ENCODE measurements at places on chromosomes 13 and 19. TPM values are rescaled to one million over a fixed set of nuclear protein-coding genes. Genes with fewer than 3 reads are reported as not detected.

TRPM4 gene
- total RNA-seq, result 57.1 TPM

ZFR2 gene
- not detected for total RNA-seq

ZNF776 gene
- 13.6 TPM for total RNA-seq

NECTIN2 gene
- total RNA-seq, result 88.2 TPM

MRPL4 gene
- 25.4 TPM for total RNA-seq

ZNF229 gene
- 5.4 TPM for total RNA-seq

XAB2 gene
- 34.1 TPM for total RNA-seq

MZT1 gene
- total RNA-seq, result 9.4 TPM

DNA sequence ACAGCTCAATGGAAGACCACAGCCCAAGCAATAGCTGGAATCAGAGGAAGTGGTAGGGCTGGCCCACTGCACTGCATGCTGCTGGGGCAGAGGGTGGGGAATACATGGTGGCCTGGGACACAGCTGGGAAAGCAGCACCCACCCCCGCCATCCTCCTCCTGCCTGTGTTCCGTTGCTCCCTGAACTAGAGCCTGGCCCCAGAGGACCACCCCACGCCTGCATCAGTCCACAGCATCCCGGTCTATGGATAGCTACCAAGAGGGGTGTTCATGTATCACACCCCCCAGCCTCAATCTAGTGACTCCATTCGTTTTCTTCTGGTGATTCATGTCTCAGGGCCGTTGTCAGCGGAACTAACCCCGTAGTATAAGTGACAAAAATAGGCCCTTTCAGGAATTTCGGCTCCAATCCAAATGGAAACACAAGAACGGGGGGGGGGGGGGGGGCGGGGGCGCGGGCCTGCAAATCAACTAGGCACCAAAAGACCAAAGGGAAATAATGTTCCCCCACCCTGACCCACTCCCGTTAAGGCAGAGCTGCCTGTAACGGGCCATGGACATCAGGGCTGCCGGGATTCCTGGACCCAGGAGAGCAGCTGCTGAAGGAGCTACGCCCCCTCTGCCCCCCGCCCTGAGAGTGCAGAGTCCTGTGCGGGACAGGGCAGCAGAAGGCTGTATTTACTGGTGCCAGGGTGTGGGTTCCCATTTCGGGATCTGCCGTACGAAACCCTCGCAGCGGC, 18.9 kb upstream of the EPHX3 start:
- peak; percentile 76 for DNase-seq

DNA sequence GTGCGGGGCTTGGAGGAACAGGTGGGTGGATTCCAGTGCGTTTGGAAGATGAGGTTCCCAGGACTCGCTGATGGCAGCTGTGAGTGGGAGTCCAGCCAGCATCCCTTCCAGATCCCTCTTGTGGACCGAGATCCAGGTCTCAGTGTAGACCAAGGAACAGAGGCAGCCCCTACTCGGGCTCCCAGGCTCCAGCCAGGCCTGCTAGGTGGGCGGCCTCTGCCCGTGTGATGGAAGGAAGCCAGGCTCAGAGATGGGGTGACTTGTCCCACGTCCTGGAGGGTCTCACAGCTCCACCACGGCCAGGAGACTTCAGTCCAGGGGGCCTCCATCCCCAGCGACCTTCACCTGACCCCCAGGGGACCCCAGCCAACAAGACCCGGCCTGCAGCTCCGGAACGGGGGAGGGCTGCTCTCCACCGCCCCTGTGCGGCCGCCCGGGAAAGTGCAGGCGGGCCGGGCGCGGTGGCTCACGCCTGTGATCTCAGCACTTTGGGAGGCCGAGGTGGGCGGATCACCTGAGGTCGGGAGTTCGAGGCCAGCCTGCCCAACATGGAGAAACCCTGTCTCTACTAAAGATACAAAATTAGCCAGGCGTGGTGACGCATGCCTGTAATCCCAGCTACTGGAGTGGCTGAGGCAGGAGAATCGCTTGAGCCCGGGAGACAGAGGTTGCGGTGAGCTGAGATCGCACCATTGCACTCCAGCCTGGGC, 729 bp upstream of the MADCAM1 start:
- no peak for DNase-seq

- no peak for DNase-seq
Observed at GRCh38 chr13:52651897-52652195, 790 bp upstream of the SUGT1 start.

- no peak for DNase-seq
Observed at GRCh38 chr19:35208121-35208520, 20.4 kb downstream of the FAM187B start.

DNA sequence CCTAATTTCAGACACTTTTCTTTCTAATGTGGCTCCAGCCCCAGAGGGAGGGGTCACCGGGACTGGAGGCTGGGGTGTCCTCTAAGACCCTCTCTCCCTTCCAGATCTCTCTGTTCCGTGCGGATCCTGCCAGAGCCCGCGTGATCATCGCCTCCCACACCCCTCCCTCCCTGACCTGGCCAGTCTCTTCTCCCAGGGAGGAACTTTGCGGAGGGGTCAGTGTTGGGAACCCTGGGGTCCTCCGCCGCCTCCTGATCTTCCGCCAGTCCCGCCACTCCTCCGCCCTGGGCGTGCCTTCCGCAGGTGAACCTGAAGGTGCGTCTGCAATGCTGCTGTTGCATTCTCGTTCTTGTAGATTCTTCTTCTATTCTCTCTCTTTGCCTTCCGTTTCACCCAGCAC, 9.1 kb downstream of the SOX21 start:
- no peak for DNase-seq

DNA sequence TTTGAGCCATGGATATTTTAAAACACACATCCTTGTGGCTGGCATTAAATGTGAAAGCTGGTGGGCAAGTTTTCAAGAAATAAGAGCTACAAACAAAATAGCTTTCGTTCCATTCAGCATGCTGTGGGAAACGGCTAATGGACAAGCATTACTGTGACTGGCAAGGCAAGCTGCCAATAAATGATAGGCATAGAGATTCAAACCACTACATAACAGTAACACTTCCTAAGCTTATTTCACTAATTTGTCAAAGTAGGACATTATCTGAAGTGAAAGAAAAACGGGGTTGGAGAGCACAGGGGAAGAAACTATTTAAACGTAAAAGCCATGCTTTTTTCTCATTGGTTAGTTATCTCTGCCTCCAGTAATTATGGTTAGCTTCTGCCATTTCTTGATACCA, 26.0 kb downstream of the OBI1 start:
- no peak for DNase-seq

DNA sequence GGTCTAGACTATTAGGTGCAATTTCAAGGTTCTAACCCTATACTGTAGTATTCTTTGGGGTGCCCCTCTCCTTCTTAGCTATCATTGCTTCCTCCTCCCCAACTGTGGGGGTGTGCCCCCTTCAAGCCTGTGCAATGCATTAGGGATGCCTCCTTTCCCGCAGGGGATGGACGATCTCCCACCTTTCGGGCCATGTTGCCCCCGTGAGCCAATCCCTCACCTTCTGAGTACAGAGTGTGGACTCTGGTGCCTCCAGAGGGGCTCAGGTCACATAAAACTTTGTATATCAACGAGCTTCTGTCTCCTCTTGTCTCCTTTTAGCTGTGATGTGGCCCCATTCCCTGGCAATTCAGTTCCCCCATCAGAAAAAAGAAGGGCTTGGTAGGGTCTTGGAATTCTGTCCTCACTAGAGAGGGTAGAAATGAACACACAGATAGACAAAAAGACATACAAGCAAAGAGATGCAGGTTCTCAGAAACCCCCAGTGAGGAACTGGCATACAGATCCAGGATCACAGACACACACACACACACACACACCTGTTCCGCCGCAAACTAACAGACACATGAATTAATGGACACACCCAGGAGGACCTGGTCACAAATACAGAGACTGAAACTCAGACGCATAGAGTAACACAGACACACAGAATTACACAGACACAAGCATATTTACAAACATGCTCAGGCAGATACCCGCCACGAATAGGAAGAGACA, 2.5 kb upstream of the HNRNPUL1 start:
- DNase-seq, result no peak

DNA sequence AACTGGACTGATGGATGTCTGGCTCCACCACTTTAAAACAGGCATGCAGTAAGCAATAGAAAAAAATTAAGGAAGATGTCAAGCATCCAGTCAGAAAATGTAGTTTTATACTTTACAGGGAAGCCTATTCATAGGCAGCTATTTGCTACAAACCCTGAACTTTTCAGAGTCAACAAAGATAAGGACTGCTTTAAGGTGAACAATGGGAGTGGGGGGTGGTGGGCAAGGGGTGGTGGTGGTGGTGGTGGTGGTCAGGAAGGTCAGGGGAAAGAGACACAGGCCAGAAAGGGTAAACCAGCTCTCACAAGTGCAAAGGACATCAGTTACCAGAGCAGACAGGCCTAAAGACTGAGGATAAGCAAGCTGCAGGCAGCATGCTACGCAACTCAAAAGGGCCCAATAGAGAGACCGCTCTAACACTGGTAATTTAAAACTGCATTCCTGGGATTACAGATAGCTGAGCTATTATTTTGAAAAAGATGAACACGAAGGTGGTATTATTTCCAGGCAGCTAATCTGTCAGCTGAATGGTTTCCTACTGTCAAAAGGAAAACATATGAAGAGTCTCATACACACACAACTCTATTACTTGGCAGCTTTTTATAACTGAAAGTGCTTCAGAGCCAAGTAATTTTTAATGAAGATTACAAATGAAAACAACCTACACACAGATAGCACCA, 14.8 kb downstream of the BRD4 start:
- no peak for DNase-seq

GRCh38 chr19:10168386-10168948, 26.3 kb downstream of the DNMT1 start:
- DNase-seq, result no peak

GRCh38 chr19:19900139-19900728, 512 bp upstream of the ZNF93 start:
- DNase-seq, result no peak

GRCh38 chr19:49400029-49400428, 12.0 kb downstream of the KASH5 start:
- DNase-seq, result no peak

- DNase-seq, result no peak
Observed at GRCh38 chr13:28631801-28632200, 27.1 kb upstream of the POMP start.

- DNase-seq, result peak; percentile 34
Observed at GRCh38 chr19:18898081-18898606, 2.2 kb upstream of the CERS1 start.

GRCh38 chr19:49559928-49560327, 20.4 kb downstream of the NOSIP start:
- no peak for DNase-seq

- no peak for DNase-seq
Observed at GRCh38 chr19:31312677-31313244, 36.5 kb downstream of the TSHZ3 start.

- no peak for DNase-seq
Observed at GRCh38 chr19:49071860-49072547, 495 bp downstream of the KCNA7 start.

- DNase-seq, result no peak
Observed at GRCh38 chr19:32302778-32303177, 42.6 kb upstream of the ZNF507 start.

GRCh38 chr13:60448907-60449510, 52.0 kb downstream of the TDRD3 start:
- no peak for DNase-seq

DNA sequence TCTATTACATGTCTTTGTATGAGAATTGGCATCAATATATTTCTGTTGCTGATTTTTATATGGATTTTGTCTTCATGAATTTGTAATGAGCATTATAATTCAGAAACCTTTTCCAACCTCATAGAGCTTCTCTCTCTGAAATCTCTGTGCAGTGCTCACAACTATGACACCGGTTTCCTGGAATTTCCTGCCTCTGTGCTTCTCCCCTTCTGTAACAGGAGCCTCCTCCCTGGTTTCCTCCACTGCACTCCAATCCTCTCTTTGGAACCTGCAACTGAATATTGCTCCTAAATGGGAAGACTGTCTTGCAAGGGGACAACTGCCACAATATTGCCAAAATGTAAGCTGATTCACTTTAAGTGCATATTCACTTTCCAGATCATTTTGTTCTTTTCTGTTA, 1147.9 kb downstream of the UQCRFS1 start:
- no peak for DNase-seq

- no peak for DNase-seq
Observed at GRCh38 chr13:25165663-25166062, 6.4 kb downstream of the AMER2 start.

DNA sequence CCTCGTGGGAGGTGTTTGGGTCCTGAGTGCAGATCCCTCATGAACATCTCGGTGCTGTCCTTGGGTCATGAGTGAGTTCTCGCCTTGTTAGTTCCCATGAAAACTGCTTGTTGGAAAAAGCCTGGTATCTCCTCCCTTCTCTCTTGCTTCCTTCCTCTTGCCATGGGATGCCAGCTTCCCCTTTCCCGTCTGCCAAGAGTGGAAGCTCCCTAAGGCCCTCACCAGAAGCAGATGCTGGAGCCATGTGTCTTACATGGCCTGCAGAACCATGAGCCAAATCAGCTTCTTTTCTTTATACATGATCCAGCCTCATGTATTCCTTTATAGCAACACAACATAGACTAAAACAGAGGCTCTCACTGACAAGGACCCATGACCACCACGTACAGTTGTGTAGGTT, 8.2 kb downstream of the ADGRE2 start:
- no peak for DNase-seq

DNA sequence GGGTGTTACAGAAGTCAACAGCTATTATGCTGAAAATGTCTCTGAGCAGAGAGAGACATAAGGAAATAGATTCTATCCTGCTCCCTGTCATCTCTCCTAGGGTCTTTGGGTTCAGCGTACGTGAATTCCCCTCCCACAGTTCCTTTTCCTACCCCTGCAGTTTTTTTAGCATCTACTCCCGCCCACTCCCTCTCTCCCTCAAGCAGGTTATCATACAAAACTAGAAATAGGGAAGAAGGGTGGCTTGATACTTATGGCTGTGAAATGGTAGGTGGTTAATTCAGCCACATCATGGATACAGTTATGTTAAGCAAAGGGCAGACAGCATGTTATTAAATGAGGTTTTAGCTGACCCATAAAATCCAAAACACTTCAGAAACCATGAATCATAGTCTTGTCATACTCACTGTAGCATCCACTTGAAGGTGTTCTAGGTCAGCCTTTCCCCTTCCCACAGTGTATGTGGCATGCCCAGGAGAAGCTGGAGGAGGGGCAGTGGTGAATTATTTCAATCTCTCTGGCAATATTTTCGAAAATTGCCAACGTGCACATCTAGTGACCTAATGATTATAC, 236.8 kb upstream of the SERP2 start:
- DNase-seq, result no peak

DNA sequence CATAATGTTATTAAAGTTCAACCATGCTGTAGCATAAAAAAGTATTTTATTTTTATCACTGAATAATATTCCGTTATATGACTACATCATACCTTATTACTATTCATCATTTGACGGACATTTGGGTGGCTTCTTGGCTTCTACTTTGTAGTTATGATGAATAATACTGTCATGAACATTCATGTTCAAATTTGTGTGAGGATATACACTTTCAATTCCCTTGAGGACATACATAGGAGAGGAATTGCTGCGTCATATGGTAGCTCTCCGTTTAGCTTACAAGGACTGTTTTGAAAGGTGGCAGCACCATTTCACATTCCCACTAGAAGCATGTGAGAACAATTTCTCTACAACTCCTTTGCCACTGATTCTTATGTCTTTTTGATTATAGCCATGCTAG, 910.8 kb upstream of the MIR17HG start:
- no peak for DNase-seq

Measured in aorta (tissue), 5 donors.